ENCODE measurements at places on chromosomes 16 and 17.

DNA sequence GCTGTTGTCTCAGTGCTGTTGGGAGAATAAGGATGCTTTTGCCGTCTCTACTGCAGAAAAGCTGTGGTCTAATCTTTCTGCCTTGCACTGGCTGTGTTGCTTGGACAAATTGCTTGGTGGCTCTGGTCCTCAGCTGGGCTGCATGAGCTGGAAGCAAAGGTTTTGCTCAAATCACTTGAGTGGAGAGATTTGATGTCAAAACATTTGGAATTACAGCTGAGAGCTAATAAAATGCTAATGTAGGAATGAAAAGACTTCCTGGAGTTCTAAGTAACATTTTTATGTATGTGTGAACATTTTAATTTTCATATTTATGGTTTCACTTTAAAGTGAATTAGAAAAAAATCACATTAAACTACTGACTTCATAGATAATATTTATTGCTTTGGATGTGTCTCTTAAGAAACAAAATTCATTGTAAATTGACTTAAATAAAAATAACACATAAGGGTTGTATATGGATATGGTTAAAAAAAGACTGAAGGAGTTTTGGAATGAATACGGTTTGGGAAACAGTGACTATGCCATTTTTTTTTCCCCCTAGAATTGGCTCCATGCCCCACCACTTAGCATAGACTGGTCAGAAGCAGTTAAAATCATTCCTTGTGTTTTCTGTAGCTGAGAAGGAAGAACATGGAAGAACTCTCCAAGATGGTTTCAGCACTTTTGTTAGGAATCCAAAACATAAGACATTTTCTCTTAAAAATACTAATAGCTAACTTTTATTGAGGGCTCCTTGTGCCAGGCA is 39.2 kb upstream of the FAM20A start:
- no peak for DNase-seq

GRCh38 chr16:89351645-89352044 is 134.1 kb downstream of the ZNF778 start:
- DNase-seq = no peak

GRCh38 chr16:51129105-51129504 is 22.0 kb downstream of the SALL1 start:
- no peak for DNase-seq

GRCh38 chr16:76193906-76194615 is 83.1 kb upstream of the CNTNAP4 start:
- DNase-seq = no peak

DNA sequence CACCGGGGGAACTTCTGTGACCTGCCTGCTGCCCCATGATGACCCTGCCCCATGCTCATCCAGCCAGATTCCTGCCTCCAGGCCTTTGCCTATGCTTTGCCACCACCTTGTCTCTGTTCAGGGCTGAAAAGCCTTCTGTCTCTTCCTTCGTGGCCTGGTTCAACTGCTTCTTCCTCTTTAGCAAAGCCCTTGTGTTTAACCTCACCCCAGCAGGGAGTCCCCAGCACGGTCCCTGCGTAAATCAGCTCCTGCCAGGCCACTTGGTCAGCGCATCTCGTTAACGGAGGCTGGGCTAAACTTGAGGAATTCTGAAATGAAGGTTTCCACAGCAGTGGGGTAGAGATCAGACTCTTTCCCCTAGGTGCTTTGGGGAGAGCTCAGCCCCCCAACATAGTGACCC is 16.1 kb upstream of the KCNJ12 start:
- no peak for DNase-seq

GRCh38 chr16:54070789-54071343 is 215.7 kb downstream of the IRX3 start:
- DNase-seq = no peak

DNA sequence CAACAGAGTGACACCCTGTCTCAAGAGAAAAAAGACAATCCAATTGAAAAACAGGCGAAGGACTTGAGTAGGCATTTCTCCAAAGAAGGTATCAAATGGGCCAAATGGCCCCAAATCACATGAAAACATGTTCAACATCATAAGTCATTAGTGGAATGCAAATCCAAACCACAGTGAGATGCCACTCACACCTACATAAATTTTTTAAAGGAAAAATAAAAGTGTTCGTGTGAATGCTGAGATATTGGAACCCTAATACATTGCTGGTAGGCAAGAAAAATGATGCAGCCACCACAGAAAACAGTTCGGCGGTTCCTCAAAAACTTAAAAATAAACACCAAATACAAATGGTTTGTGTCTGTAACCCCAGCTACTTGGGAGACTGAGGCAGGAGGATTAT is 45.2 kb downstream of the PIGL start:
- no peak for DNase-seq

GRCh38 chr16:56233795-56234566 is 42.7 kb downstream of the GNAO1 start:
- no peak for DNase-seq

DNA sequence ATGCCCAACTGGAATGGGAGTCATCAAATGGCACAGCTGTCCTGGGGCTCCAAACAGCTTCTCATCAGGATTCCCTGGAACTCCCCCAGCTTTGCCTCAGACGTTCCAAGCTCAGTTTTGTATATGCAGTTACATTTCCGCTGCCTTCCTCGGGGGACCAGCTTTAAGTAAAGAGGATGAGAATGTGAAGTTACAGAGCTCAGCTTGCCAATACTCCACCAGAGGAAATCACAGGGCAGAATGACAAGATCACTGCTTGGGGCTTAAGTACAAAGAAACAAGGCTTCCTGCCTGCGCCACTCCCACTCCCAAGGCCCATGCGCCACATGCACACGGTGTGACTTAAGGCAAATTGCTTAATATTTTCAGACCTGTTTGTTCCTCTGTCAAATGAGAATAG is 272.4 kb upstream of the CDH11 start:
- DNase-seq = no peak

DNA sequence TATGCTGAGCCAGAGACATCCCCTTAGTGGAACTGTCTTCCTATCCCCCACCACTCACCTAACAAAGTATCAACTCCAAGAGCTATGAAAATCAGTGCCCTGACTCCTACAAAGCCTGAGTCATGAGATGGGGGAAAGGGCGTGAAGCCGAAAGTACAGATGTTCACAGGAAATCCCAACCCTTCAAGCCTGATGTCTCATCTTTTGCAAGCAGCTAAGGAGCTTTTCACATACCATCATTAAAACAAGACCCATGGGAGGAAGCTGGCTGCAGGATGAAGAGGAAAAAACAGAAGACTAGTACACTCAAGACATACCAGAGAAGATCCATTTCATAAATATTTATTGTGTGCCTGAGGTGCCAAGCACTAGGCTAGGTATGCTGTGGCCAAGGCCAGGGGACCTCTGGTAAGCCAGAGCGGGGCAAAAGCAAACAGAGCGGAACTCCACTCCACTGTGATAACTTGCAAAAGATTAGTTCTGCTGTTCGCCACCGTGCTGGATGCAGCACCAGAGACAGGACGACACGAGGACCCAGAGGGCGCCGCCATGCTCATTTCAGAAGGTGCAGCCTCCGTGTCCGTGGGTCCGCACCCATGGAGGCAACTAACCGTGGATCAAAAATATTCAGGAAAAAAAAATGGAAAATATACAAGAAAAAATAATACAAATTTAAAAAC is 4.5 kb upstream of the MNT start:
- no peak for DNase-seq

- DNase-seq = no peak
These were observed 12.4 kb downstream of the SLC47A2 start for GRCh38 chr17:19703828-19704613.

DNA sequence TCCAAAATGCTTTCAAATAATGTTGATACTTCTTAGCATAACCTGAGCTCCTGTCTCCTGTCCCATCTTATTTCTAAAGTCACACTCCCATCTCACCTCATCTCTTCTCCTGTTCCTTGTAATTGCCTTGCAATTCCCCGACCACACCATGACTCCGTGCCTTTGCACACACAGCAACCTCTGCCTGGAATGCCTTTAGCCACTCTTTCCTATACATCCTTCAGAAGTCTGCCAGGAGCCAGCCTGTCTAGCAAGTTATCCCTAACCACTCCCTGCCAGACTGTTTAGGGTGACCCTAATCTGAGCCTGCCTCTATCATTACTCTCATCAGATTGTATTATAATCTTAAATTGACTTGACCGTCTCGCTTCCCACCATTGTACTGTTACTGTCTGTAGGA is 168.0 kb upstream of the NOG start:
- no peak for DNase-seq

- peak; percentile 80 for DNase-seq
These were observed 5.6 kb downstream of the CORO6 start for GRCh38 chr17:29617125-29617480.

GRCh38 chr16:16147316-16147999 is 75.8 kb downstream of the ABCC6 start:
- no peak for DNase-seq

- DNase-seq = no peak
These were observed 961 bp downstream of the AMFR start for GRCh38 chr16:56424404-56424764.

- DNase-seq = no peak
These were observed 249.8 kb upstream of the MAF start for GRCh38 chr16:79850348-79850747.

DNA sequence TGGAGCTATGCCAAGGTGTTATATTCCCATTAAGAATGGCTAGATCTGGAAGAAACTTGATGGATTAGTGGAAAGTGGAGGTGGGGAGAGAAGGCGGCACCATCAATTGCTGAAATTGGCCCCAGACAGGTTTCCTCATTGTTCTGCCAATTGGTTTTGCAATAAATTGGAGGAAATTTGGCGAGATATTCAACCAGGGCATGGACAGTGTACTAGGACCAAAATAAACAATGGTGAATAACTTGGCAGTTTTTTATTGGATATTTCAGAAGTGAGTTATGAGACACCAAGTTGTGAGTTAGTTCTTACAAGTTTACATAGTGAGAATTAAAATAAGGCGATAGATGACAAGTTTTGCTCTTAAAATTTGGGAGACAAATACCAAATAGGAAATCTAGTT is 41.1 kb upstream of the SOX9 start:
- DNase-seq = no peak

- DNase-seq = no peak
These were observed 98.8 kb downstream of the WWOX start for GRCh38 chr16:78198288-78198687.

DNA sequence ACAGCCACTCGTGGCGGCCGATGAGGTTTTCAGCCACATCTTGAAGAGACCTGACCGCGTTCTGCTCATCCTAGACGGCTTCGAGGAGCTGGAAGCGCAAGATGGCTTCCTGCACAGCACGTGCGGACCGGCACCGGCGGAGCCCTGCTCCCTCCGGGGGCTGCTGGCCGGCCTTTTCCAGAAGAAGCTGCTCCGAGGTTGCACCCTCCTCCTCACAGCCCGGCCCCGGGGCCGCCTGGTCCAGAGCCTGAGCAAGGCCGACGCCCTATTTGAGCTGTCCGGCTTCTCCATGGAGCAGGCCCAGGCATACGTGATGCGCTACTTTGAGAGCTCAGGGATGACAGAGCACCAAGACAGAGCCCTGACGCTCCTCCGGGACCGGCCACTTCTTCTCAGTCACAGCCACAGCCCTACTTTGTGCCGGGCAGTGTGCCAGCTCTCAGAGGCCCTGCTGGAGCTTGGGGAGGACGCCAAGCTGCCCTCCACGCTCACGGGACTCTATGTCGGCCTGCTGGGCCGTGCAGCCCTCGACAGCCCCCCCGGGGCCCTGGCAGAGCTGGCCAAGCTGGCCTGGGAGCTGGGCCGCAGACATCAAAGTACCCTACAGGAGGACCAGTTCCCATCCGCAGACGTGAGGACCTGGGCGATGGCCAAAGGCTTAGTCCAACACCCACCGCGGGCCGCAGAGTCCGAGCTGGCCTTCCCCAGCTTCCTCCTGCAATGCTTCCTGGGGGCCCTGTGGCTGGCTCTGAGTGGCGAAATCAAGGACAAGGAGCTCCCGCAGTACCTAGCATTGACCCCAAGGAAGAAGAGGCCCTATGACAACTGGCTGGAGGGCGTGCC is 30.1 kb downstream of the CIITA start:
- DNase-seq = no peak

- DNase-seq = peak; percentile 90
These were observed 24.2 kb downstream of the FAM117A start for GRCh38 chr17:49739641-49740271.

DNA sequence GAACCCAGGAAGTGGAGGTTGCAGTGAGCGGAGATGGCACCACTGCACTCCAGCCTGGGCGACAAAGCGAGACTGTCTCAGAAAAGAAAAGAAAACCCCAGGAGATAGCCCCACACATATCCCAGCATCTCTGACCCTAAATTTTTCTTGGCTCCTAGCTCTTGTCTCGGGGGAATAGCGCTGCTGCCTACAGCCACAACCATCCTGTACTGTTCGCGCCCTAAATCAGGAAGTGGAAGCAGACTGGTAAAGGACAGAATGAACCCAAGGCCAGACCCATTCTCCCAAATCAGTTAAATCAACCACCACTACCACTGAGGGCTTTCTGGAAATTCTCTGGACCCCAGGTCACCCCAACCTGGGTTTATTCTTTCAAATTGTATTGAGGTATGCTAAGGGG is 1.7 kb downstream of the CTDNEP1 start:
- DNase-seq = no peak

GRCh38 chr17:59914274-59914854 is 21.4 kb downstream of the RPS6KB1 start:
- DNase-seq = no peak

DNA sequence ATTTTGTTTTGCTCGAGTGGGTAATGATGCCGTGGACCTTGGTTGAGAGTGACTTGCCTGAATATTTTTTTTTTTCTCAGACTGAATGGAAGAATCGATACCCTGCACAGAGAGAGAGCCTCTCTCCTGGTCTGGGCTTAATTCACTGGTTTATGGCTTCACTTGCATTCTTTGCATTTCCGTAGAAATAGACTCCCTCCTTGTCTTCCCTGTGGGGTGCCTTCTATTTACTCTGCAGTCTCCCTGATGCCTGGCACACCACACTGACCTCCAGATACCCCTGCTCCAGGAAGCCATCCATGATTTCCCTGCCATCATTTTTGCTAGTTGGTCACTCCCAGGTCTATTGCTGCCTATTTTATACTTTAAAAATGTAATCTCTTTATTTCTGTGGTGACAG is 238.0 kb downstream of the SNX29 start:
- DNase-seq = no peak

- DNase-seq = no peak
These were observed 835 bp downstream of the NME4 start for GRCh38 chr16:397736-398332.

DNA sequence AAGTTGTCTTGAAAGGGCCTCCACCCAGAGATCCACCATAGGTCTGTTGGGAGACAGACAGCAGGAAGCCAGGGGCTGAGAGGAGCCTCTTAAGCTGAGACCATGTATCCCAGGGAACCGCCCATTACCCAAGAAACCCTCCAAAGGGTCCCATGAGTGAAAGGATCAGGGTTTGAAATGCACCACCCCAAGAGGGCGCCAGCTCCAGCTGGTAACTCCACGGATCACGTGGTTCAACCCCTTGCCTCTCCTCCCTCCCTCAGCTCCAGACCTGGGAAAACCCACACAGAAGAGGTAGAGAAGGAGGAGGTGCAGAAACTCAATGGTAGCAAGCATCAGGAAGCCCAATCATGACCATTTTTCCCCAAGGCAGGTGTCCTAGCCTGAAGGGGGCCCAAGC is 148.7 kb downstream of the AIPL1 start:
- no peak for DNase-seq
